ENCODE measurements at places on chromosomes 13 and 19.

GRCh38 chr13:56317841-56318240 is 822.9 kb upstream of the PRR20A start:
- no peak for DNase-seq

- peak; percentile 40 for DNase-seq
Measured at GRCh38 chr19:16969135-16969534, 57.5 kb downstream of the CPAMD8 start.

GRCh38 chr19:13844130-13844631 is 32.8 kb upstream of the NANOS3 start:
- DNase-seq: no peak

GRCh38 chr13:41942462-41943094 is 18.3 kb downstream of the VWA8 start:
- no peak for DNase-seq

- peak; percentile 26 for DNase-seq
Measured at GRCh38 chr13:62684359-62684758, 1268.7 kb upstream of the PCDH20 start.

GRCh38 chr19:2215281-2215751 is 20.8 kb downstream of the PLEKHJ1 start:
- no peak for DNase-seq
